ENCODE measurements at places on chromosomes 12 and 14. TPM values are rescaled to one million over a fixed set of nuclear protein-coding genes. Genes with fewer than 3 reads are reported as not detected.

Gene BAG5
- 35.2 TPM for total RNA-seq

Gene WSCD2
- total RNA-seq, result 0.10 TPM

- no peak for DNase-seq
Measured at GRCh38 chr14:22563987-22564386, 25.0 kb downstream of the DAD1 start.

DNA sequence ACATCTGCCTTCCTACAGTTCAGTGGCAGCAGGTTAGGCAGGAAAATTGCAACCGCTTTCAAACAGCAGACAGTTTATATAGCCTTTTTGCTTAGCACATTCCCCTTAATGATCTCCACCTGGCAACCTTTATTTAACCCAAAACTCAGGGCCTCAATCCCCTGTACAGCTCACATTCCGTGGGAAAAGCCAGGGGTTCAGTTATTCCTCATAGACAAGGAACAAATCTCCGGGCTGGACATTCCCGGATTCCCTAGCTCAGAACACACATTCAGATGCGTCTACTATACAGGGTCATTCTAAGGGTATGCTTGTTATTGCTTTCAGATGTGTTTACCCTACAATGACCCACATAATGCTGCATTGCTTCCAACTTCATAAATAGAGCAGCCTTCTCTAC lies 73.8 kb upstream of the DCN start:
- DNase-seq, result no peak

GRCh38 chr14:55313480-55313879 lies 42.3 kb downstream of the FBXO34 start:
- DNase-seq, result no peak

DNA sequence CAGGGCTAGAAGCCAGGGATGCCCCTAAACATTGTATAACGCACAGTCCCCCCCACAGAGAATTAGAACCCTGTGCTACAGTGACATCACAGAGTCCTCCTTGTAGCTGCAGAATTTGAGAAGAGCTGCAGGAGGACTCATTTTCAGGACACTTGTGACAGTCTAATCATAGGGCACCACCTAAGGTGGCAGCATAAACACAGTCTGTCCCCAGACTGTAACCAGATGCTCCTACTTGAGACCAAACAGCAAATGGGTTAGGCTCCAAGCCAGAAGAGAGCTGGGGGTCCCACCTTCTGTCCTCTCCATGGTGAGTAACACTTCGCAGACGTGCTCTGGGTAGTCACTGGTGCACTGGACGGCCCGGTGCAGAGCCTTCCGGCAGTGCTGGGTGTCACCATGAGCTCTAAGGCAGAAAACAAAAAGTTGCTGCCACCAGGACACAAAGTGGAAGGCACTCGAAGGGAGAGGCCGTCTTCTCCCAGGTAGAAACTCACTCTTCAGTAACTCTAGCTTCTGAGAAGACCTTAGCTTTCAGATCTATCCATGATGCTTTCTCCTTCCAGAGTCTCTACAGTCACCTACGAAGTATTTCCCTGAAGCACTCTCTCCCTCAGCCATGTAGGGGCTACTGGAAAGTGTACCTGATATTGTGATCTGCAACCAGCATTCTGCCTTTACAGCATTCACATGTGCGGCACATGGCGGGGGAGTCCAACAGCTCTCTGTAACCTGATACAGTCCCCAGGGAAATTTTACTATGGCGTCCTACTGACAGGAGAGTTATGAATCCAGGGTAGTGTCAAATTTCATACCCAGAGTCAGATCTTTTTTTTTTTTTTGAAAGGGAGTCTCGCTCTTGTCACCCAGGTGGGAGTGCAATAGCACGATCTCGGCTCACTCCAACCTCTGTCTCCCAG lies 17.1 kb downstream of the FICD start:
- no peak for DNase-seq

DNA sequence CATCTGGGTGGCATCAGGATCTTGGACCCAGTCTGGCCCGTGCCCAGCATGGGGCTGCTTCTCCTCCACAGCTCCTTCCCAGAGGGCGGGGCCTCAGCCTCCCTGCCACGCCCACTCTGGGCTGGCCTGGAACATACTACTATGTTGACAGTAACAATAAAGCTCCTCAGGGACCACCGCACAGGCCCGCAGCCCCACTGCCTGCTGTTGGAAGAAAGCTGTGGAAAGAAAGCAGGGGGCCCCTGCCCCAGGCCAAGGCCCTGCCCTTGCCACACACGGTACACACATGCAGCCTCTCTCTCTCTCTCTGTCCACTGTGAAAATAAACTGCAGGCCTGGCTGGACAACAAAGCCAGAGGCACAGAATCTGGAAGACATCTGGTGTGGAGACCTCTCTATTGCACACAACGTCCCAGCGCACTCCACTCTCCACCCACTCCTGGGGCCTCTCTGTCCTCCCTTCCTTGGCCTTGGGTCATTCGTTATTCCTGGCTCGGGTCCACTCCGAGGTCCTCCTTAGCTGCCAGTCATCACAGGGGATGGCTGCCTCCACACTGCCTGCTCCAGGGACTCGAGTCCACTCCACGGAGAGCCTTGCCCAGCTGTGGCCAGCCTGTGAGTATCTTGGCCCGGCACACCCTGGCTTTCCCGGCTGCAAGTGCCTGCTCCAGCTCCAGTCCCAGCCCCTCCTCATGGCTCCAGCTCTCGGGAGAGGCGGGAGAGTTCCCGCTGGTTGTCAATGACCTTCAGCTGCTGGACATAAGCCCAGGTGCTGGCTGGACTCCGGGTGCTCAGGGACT lies 11.8 kb upstream of the ENDOU start:
- peak; percentile 15 for DNase-seq

DNA sequence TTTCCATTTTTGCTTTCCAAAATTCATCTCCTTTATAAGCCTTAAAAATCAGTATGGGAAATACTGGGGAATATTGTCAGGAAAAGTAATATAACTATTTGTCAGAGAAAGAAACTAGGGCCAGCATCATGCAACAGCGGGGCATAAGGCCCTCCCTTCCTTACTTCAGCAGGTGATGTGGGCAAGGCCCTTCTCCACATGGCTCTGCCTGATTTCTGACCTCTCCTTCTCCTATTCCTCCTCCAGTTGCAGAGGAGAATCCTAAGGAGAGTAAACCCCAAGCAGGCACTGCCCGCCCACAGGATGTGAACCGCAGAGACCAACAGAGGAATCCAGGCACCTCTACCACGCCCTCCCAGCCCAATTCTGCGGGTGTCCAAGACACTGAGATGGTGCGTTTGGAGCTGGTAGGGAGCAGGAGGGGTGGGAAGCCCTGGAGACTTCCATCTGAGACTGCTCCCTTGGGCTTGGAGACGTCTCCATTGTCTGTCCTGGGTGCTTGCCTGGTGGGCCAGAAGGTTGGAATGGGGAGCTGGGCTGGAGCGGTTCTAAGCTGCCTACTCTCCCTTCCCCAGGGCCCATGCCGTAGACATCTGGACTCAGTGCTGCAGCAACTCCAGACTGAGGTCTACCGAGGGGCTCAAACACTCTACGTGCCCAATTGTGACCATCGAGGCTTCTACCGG lies 2.7 kb upstream of the SOAT2 start:
- DNase-seq, result no peak

GRCh38 chr12:119178544-119179334 lies at the start of gene HSPB8:
TSS of gene HSPB8 (plus strand) at chr12:119178931. CDS start at chr12:119179313, 382 bp downstream.
- peak; percentile 87 for DNase-seq

DNA sequence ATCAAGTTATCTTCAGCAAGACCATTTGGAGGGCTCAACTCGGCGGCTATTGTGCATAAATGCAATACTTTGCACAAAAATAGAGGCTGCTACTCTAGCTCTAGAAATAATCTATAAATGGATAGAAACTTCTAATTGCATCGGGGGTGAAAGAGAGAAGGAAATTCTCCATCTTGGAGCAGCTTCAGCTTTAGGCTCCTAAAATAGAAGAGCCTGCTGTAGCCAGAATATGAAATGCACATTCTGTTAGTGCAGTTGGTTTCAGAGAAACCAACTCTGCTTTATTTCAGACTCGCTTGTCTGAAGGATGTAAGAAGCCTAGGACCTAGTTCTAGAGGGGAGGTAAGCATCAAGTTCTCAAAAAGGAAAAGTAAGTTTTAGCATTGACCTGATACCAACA lies 38.1 kb downstream of the SNRPF start:
- DNase-seq, result no peak
